ENCODE measurements at places on chromosomes 7 and 10.

GRCh38 chr10:100970076-100970913, 991 bp downstream of the SEMA4G start:
- no peak for DNase-seq

- DNase-seq = no peak
Observed at GRCh38 chr10:83605783-83606630, 533.3 kb upstream of the GHITM start.

GRCh38 chr7:28922624-28923331, 35.4 kb downstream of the TRIL start:
- peak; percentile 31 for DNase-seq

GRCh38 chr7:139813151-139813550, 15.9 kb upstream of the TBXAS1 start:
- no peak for DNase-seq

DNA sequence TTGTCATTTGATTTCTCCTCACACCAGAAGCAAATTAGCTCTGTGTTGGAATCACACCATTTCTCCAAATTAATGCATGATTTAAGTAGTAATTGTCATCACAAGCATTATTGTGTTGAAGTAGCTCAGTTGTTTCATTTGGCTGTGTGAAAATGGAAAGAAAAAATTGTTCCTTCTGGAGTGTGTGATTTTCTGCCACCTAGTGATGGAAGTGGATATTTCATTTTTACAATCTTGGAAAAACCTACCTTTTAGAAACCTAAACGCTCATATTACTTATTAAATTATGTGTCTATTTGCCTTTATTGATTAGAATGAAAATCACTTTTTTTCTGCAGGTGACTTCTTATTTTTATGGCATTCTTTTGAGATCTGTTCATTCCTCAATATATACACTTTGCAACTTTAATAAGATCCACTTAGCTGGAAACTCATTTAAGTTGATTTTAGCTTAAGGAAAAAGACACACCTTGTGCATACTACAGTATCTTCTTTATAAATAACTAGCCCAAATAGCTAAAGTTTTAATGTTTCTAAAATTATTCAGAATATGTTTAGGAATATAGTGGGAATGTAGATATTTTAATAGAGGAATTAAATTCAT, 50.0 kb downstream of the SRI start:
- no peak for DNase-seq

Data from skeletal muscle cell (primary cell).